HT-29 (cell line): ENCODE measurements at places on chromosomes 1 and 21.

DNA sequence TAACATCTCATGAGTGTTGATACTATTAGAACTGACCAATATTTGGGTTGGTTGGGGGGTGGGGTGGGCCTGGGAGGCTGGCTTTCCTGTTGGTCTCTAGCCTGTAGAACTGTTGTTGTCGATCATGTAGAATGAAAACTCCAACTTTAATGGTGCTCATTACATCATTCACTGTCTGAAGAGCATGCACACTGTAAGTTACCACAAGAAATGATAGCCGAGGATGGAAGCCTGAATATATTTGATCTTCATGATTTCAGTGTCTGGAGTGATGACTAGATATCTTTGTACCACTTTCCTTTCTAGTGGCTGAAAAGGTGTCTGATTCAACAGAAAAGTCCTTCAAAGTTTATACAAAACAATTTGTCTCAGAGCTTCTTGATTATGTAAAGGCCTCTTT, 123.6 kb downstream of the XCL2 start:
- no peak for DNase-seq

- DNase-seq = no peak
Observed at GRCh38 chr1:6072774-6073479, 27.2 kb downstream of the KCNAB2 start.

- no peak for DNase-seq
Observed at GRCh38 chr1:239547987-239548386, 161.6 kb downstream of the CHRM3 start.

- DNase-seq = no peak
Observed at GRCh38 chr1:226862890-226863289, 7.5 kb upstream of the PSEN2 start.

DNA sequence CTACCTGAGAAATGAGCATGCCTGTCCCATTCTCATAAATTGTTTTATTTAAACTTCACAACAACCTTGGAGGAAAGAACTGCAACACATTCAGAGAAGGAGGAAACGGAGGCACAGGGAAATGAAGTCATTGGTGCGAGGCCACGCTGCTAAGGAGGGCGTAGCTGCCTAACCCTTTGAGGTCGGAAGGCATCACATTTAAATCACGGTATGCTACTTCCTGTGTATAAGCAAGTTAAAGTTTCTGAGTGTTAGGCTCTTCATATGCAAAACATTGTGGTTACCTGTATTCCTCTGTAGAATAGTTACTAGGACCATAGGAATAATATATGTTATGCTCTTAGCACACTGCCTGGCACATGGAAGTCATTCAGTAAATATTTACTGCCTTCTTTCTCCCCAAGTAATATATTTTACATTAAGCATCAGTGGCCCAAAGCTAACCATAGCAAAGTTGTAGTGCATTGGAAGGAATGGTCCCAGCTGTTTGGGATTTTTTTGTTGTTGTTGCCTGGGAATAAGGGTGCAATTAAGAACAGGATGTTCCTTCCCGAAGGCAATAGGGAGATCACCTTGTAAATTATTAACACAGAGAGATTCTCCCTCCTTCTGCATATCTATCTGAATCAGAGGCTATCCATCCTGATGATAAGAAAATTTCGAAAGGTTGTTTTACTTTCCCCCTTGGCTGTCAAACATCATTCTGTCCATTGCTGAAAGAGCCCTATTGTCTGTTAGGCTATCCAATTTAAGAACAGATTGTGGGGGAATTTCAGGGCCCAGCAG, 192.2 kb upstream of the C8B start:
- no peak for DNase-seq

GRCh38 chr1:116309090-116309870, 63.8 kb upstream of the ATP1A1 start:
- no peak for DNase-seq

DNA sequence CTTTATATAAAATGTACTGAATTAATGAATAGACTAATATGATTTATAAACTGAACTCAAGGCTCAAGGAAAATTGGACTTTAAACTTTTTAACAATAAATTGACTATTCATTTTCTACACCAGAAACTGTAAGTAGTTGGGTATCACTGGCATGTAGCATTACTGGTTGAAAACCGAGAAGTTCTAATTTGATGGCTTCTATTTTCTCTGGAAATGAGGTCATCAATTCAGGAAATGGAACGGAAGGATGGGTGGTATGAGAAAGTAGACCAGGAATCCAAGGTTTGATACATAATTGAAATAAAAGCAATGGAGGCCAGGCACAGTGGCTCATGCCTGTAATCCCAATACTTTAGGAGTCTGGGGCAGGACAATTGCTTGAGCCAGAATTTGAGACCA, 50.4 kb downstream of the RERE start:
- DNase-seq = no peak

DNA sequence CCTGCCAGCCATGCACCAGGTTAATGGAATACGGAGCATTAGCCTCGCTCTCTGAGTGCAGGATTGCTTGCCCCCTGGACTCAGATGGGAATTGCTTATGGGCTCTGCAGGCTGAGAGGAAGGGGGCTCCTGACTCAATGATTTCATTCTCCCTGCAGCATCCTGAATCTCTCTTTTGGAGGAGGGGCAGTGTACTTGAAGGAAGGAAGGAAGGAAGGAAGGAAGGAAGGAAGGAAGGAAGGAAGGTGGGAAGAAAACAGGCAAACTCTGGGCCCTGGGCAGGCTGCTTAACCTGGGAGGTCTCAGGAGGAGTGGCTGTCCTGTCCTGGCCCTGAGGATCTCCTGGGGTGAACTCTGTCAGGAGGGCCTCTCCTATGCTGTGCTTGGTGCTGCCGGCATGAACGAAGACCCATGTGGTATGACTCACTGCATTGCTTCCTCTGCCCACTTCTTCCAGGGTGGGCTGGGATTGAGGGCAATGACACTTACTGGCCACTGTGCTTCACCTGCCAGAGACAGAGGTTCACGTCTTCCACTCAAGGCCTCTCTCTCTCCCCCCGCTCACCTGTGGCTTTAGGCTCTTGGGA, 257.1 kb upstream of the CSF3R start:
- DNase-seq = no peak

GRCh38 chr1:66302815-66303214, 231.1 kb upstream of the SGIP1 start:
- DNase-seq = no peak

GRCh38 chr1:50450861-50451653, 27.8 kb upstream of the DMRTA2 start:
- DNase-seq = no peak

DNA sequence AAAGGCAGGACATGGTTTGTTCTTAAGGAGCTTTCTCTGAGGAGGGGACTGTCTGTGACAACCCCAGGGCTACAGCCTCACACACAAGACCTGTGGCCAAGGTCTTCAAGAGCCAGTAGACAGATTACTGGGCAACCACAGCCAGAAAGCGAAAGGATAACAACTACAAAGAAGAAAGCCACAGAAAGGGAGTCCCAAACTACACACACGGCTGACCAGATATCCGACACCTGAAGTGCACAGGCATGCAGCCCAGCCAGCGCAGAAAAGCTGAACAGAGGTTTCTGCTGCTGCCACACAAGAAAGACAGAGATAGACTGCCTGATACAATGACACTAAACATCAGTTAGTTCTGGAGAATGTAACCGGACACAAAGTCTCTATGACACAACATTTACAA, 21.4 kb upstream of the NADK start:
- no peak for DNase-seq

- DNase-seq = no peak
Observed at GRCh38 chr1:193661385-193661784, 475.0 kb upstream of the B3GALT2 start.

- no peak for DNase-seq
Observed at GRCh38 chr1:47638713-47639112, 200.9 kb downstream of the FOXD2 start.

- no peak for DNase-seq
Observed at GRCh38 chr1:82153272-82153629, 352.5 kb downstream of the ADGRL2 start.

- DNase-seq = no peak
Observed at GRCh38 chr21:26519142-26519541, 53.9 kb downstream of the CYYR1 start.

DNA sequence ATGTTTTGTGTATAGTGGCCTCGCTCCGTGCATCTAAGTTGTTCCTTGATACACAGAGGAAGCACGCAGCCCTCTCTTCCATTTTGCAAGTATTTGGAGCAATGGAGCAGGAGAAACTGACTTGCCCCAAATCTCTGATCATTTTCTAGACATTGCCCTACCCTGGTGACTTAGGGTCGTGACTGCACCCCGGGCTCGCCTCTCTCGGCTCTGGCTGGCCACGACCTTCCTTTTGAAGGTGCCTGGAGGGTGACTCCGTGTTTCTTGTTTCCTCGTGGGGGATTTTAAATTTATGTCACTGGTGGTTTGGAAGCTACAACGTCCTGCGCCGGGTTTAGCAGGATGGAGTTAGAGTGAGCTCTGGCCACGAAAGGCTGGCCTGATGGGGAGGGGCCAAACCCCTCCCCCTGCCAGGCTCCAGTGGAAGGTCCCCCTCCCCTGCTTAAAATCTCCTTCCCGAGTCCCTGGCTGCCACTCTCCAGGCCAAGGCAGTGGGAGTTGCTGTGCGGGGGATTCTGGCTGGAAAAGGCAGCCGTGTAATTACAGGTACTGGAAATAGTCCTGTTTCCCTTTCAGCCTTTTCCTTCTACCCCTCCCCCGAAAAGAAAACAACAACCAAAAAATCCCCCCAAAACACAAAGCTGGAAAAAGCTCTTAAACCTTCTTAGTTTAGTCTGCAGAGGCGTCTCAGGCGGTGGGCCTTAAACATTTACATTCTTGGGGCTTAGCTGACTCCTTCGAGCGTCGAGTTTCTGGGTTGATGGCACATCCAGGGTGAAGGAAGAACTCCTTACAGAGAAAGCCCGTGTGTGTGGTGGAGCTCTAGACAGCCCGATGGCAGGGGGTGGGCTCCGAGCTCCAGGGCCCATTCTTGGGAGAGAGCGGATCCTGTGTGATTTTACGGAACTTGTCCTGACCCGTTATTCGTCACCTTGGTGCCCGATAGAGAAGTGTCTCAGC, 28.1 kb downstream of the SPSB1 start:
- DNase-seq = no peak

- peak; percentile 55 for DNase-seq
Observed at GRCh38 chr21:36656138-36656537, 42.8 kb upstream of the SIM2 start.

- no peak for DNase-seq
Observed at GRCh38 chr21:41865002-41865777, 14.0 kb downstream of the PRDM15 start.

GRCh38 chr1:26138974-26139558, 19.8 kb upstream of the FAM110D start:
- DNase-seq = peak; percentile 9

GRCh38 chr1:66316464-66317247, 217.3 kb upstream of the SGIP1 start:
- DNase-seq = no peak
